ENCODE measurements at places on chromosomes 7 and 10.

DNA sequence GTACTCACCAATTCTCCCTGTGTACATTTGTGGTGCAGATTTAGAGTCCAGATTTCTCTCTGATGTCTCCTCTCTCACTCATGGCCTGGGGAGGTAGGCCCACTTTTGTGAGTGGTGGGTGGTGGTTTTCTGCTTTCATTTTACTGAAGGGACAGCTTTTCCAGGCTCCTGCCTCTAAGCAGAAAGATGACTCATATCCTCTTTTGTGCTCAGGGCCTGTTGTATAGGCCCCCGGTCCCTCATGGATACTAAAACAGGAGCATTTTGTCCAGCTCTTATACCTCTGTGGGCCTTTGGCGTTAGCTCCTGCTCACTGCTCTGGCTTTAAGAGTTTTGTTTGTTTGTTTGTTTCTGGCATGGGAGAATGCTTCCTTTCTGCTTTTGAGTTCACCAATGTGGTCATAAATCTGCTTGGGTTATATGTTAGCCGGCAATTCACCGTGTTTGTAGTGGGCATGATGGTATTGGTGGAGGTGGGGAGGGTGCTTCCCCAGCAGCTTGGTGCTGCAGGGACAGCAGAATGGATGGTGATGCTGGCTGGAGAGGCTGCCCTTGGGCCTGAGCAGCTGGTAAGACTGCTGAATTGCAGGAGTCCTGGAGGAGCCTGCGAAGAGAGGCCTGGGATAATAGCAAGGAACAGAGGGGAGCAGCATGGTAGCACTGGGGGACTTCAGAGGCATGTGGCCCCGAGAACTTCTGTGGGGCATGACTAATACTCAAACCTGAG, 468.7 kb downstream of the RPS24 start:
- no peak for DNase-seq

DNA sequence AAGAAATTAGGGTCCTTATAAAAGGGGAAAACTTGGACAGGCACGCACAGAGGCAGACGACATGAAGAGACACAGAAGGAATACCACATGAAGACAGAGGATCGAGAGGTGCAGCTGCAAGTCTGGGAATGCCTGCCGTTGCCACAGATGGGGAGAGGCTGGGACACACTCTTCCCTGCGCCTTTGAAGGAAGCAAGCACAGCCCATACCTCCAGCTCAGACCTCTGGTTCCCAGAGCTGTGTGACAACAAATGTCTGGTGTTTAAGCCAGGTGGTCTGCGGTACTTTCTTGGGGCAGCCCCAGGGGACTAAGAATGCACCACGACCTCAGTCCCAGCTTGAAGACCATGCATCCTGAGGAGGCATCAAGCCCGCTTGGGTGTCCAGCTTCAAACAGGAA, 18.3 kb downstream of the INSIG1 start:
- DNase-seq = no peak

DNA sequence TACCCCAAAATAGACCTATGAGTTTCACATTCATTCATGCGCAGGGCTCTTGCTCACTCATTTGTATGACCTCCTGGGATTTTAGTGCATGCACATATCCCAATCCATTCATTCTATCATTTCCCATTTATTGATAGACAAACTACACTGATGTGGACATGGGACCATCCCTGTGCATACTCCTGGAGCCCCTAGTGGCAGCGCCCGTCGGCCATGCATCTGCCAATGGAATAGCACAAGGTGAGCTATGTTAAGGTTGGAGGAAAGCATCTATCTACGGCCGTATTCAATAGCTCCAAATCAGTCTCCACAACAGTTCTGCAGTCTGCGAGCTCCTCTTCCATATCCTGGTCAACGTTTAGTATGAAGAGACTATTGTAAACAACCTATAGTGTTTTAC, 31.7 kb upstream of the FIGNL1 start:
- no peak for DNase-seq

- DNase-seq = no peak
Measured at GRCh38 chr10:86263209-86263608, 103.4 kb downstream of the GRID1 start.

- DNase-seq = no peak
Measured at GRCh38 chr7:55350281-55350680, 14.9 kb upstream of the LANCL2 start.

Measured in activated CD4-positive, alpha-beta T cell treated with anti-CD3 and anti-CD28 coated beads, Interleukin-2, amount 50 U/mL, for 1 hour (primary cell).